Pericardium fibroblast (primary cell): ENCODE measurements at places on chromosomes 7 and 10. TPM values are rescaled to one million over a fixed set of nuclear protein-coding genes. Genes with fewer than 3 reads are reported as not detected.

OR2A7 gene
- total RNA-seq = 0.17 TPM in 1 of 2 replicates, not detected in the other

PURB gene
- total RNA-seq = 7.4 and 8.4 TPM in 2 replicates

CHCHD1 gene
- total RNA-seq = 31.2 and 32.2 TPM in 2 replicates

PLXNA4 gene
- 8.2 and 20.1 TPM in 2 replicates for total RNA-seq

PDE1C gene
- total RNA-seq = 6.4 and 7.4 TPM in 2 replicates
